OCI-M1 (cell line): ENCODE measurements at places on chromosomes 12 and 14.
A peak's percentile ranks its signal among the peaks of the same experiment; 100 is the strongest.

- DNase-seq = peak; percentile 59
These were observed 2.0 kb downstream of the EEA1 start for GRCh38 chr12:92927055-92927435.

GRCh38 chr14:42374332-42374731 lies 767.7 kb downstream of the LRFN5 start:
- DNase-seq = no peak

- no peak for DNase-seq
These were observed 29.6 kb upstream of the NCOR2 start for GRCh38 chr12:124597041-124597440.

DNA sequence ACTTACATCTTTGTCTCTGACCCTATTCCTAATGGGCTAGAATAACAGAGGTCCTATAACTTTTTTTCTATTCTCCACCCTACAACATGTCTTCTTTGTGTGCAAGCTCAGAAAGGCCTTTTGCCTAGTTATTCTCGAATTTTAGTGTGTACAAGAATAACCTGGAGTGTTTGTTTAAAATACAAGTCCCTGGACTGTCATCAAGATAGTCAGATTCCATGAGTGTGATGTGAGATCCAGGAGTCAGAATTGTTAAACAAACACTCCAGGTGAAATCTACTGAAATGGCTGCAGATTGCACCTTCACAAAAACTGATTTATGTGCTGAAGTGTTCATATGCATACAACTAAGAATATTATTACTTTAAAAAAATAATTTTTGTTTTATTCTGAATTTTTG lies 114.4 kb upstream of the DIO2 start:
- no peak for DNase-seq

DNA sequence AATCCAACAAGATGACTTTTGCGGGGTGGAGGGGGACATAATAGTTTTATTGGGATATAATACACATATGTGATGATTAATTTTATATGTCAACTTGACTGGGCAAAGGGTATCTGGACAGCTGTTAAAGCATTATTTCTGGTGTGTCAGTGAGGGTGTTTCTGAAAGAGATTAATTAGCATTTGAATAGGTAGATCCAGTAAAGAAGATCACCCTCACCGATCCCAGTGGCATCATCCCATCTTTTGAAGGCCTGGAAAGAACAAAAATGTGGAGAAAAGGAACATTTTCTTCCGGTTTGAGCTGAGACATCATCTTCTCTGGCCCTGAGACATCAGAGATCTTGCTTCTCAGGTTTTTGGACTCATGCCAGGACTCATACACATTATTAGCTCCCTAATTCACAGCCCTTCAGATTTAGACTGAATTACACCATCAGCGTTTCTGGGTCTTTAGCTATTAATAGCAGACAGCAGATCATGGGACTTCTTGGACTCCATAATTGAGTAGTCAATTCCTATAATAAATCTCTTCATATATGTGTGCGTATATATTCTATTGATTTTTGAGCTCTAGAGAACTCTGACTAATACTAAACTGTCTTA lies 283.6 kb downstream of the PCNX1 start:
- DNase-seq = no peak

GRCh38 chr14:89317051-89317691 lies 99.9 kb downstream of the FOXN3 start:
- DNase-seq = no peak

DNA sequence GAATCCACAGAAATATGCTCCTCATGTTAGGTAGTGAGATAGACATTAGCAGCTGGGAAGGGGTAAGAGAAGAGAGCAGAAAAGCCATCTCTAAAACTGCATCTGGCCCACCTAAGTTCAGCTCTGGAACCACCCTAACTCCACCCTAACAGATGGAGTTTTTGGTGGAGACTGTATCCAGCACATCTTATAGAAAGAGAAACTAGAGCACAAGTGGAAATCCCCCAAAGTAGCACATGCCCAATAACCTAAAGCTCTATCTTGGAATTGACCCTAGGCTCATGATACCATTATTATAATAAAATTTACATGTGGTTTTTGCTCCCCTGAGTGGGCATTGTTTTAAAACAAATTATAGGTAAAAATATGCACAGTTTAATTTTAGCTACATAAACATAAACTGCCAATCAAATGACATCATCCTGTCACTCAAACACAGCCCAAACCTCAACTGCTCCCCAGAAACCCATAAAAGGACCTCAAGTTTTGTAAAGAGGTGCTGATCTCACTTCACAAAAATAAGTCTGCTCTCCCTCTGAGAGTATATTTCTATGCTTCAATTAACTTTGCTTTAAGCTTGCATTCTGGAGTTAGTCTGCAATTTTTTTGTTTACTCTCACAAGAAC lies 206.4 kb downstream of the PIK3C2G start:
- no peak for DNase-seq
